BJ (cell line): ENCODE measurements at places on chromosomes 4 and X. TPM values are rescaled to one million over a fixed set of nuclear protein-coding genes. Genes with fewer than 3 reads are reported as not detected.
A peak's percentile ranks its signal among the peaks of the same experiment; 100 is the strongest.

The G3BP2 gene
- polyA plus RNA-seq = 57.6 and 117 TPM in 2 replicates

GRCh38 chr4:27518876-27519275 lies 658.2 kb downstream of the STIM2 start:
- DNase-seq = no peak

- DNase-seq = no peak
Observed at GRCh38 chr4:184099000-184099399, 118.7 kb downstream of the ENPP6 start.

The NXF3 gene
- polyA plus RNA-seq = 0.83 and 0.93 TPM in 2 replicates

DNA sequence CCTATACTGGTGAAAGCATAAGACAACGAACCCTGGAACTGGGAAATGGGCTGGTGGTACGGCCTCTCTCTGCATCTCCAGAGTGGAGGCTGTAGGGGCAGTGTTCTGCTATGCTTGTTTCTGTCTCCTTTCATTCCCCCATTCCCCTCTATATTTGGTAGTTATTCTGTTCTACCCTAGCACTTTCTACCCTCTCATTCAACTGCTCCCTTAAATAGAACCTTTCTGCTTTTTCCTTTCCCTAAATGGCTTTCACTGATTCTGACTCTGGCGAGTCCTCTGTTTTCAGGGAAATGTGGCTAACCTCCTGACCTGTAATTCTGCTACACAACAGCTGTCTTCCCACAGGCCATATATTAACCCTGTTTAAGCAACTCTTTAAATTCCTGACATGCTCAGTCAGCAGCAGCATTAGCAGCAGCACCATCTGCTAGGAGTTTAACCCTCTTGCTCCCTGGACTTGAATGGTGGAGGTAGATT lies 94.2 kb downstream of the CXCL13 start:
- peak; percentile 37 for DNase-seq

DNA sequence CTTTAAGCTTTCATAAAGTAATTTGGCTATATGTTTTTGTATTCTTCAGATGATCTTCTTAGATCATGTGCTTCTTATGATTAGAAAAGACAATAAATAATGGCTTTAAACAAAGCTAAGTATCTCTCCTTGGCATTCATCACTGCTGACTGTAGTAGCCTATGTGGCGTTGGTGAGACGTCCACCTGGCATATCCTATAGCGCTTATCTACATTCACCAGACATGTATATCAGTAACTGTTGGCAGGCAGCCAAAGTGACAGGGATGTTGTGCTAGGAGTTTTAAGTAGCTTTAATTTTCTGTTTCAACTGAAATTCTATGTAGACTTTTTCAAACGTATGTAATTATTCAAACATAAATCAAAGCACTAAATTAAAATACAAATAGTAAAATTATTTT lies 276.4 kb downstream of the IL15 start:
- no peak for DNase-seq

The PPP4R3C gene
- polyA plus RNA-seq = not detected in 2 replicates

GRCh38 chrX:153406903-153407302 lies 4.4 kb upstream of the ZFP92 start:
- no peak for DNase-seq

DNA sequence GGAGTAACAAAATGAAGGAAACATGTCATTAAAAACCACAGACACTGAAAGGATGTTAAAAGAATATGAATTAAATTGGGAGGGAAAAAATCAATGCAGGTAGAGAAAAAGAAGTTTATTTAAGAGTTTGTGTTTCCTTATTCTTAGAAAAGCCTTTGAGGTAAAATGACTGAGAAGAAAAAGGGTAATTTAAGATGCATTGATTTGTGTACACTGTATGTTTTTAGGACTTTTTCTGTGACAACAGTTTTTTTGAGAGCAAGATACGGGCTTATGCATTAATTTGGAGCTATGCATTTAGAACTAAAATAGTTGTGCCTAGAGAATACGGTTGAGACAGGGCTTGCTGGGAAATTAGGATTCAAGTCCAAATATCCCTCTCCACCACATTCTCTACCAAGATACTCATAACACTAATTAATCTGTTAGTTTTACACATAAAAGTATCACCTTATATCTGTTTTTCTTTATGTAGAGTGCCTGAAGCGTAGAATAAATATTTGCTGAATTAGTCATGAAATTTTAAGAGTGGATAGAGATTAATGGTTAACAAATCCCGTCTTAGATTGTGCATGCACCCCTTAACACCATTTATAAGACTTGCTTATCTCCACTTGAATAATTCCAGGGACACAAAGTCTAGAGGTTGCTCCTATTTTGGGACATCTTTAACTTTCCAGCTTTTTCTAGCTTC lies 232.5 kb downstream of the PCDH7 start:
- DNase-seq = no peak

GRCh38 chr4:39732728-39733127 lies 34.8 kb downstream of the UBE2K start:
- peak; percentile 31 for DNase-seq

DNA sequence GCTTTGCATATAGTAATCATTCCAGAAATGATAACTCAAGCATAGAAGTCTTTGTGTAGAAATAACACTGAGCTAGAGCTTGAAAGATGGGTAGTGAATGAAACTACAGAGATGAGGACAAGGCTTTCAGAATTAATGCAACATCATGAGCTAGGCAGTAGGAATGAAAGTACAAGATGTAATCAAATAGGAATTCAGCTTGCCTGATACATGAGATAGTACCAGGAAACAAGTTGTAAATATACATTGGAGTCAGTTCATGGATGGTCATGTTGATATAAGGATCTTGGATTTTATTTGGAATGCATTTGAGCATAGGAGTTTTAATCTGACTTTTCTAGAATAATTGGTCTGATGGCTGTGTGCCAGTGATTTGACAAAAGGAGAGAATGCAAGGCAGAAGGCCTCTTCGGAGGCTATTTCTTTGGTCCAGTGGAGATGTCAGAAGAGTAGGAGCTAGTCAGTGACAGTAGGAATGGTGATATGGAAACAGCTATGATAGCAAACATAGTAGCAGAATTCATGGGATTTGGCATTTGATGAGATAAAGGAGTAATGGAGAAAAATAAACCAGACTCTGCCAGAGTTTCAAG lies 206.4 kb upstream of the PACRGL start:
- peak; percentile 21 for DNase-seq

DNA sequence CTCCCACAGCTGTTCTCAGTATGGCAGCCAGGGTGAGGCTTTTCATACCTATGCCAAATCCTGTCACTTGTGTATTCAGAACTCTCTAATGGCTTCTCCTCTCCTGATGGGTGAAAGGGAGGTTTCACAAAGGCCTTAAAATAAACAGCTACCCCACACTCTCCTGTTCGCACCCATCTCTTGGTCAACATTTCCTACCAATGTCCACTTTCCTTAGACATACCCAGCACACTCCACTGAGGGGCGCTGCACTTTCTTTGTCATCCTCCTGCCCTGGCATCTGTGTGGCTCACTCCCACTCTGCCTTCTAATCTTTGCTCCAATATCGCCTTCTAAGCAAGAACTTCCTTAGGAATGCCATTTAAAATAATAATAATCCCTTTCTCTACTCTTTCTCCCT lies 313.3 kb downstream of the PPP3CA start:
- DNase-seq = no peak

The PLXNB3 gene
- 4.7 and 8.2 TPM in 2 replicates for polyA plus RNA-seq

The HSD17B13 gene
- 0.07 TPM in 1 of 2 replicates, not detected in the other for polyA plus RNA-seq

- no peak for DNase-seq
Observed at GRCh38 chr4:52873191-52873590, 11.1 kb downstream of the RASL11B start.

DNA sequence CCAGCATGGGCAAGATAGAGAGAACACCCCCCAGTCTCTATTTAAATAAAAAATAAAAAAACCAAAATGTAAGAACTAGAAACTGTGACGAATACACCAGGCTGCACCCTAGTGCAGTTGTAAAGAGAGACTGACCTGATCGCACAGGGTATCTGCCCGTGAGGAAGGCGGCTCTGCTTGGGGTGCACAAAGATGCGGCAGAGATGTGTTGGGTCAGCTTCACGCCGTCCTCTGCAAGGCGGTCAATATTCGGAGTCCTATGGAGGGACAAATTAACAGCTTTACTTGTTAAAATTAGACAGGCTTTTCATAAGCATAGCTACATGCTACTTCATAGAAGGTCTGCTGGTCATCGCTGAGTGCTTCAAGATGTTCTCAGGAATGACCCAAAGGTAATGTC lies 26.1 kb upstream of the ARSD start:
- no peak for DNase-seq

The CSTF2 gene
- polyA plus RNA-seq = 20.4 and 21.4 TPM in 2 replicates

The CSN1S1 gene
- polyA plus RNA-seq = not detected in 2 replicates

GRCh38 chr4:39476187-39476895 lies 17.5 kb downstream of the LIAS start:
- DNase-seq = no peak

- no peak for DNase-seq
Observed at GRCh38 chrX:148874636-148875246, 374.3 kb downstream of the AFF2 start.

DNA sequence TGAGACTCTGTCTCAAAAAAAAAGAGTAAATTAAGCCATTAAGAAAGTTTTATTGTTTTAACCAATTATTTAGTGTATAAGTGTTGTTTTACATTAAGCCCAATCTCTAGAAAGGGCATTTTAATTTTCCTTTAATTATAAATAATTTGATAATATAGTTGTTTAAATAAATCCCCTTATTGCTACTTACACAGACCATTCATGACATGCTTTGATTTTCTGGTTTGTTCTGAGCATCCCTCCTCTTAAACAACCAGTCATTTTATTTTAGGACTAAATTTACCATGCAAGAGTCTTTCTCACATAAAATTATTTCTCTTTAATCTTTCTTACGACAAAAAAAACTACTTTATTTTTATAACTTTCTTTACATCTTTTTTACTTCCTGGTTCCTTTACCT lies 23.5 kb upstream of the PAGE5 start:
- DNase-seq = no peak

- no peak for DNase-seq
Observed at GRCh38 chr4:41550308-41550707, 12.4 kb downstream of the LIMCH1 start.

GRCh38 chrX:135977611-135978010 lies 3.8 kb upstream of the MMGT1 start:
- DNase-seq = peak; percentile 46

- no peak for DNase-seq
Observed at GRCh38 chrX:154321594-154321993, 26.0 kb downstream of the TKTL1 start.

GRCh38 chr4:76377911-76378310 lies 43.0 kb downstream of the CCDC158 start:
- DNase-seq = no peak
